CD4-positive, CD25-positive, alpha-beta regulatory T cell (primary cell): ENCODE measurements at places on chromosomes 5 and 9. TPM values are rescaled to one million over a fixed set of nuclear protein-coding genes. Genes with fewer than 3 reads are reported as not detected.

DNA sequence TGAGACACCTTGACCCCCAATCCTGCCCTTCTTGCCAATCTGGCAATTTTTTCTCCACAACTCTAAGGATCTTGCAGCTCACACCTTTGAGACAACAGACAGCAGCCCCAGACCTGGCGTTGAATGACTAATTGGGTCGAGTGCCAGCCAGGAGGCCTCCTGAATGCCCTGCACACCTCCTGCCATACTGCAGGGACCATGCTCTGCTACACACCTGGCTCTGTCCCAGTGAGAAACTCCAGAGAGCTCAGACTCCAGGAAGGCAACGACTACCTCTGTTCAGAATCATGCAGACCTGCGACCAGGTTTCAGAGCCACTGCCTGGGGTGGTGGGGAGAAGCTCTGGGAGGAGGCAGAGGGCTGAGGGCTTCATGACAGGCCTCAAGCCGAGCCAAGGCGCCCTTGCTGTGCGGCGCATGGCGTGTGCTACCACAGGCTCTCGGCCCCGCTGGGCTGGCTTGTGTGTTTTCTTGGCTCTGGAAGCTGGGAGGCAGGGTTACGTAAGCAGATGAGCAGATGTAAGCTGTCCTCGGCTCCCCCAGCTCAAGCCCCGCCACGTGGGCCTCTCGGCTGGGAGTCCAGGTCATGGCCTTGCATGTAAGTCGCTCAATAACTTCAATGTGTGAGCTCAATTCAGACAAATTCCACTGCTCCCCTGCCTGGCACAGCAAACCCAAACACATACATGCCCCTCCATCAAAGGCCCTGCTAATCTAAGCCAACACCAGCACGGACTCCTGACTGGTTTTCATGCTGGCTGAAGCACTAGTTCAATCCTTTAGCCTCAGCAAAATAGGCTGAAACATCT, 27.5 kb downstream of the B4GALT1 start:
- no peak for DNase-seq

IL9 gene
- not detected for total RNA-seq

GRCh38 chr9:20352591-20352990, 269.7 kb downstream of the MLLT3 start:
- no peak for DNase-seq

- no peak for DNase-seq
Observed at GRCh38 chr5:149873896-149874295, 70.7 kb downstream of the PDE6A start.

DNA sequence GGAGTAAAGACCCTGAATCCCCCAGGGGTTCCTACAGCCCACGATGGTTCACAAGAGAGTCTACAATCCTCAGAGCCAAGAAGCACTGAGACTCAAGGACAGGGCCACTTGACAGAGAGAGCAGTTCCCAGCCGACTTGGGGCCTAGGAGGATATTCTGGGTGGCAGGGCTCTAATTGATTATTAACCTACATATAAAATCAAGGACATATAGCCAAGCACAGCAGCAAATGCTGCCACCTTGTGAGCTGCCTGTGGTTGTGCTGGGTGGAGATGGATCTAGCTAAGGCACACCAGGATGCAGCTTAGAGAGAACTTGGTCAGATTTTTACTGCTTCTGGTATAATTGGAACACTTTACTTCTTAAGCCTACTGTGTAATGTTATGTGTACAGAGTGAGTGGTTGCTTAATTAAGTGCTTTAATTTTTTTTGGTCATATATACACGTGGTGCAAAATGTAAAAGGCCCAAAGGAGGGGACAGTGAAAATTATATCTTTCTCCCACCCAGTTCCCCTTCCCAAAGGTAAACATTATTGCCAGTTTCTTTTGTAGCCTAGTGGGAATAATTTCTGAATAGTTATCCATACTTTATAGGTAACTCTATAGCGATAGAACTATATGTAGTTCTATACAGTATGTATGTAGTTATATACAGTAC, 78.8 kb downstream of the F2RL2 start:
- DNase-seq, result peak; percentile 83

- DNase-seq, result no peak
Observed at GRCh38 chr5:56302027-56302426, 68.9 kb upstream of the ANKRD55 start.

FANCC gene
- total RNA-seq, result 7.5 TPM

PCDHGA4 gene
- not detected for total RNA-seq

S1PR3 gene
- total RNA-seq, result not detected

- no peak for DNase-seq
Observed at GRCh38 chr5:143796125-143796524, 15.8 kb upstream of the HMHB1 start.

DNA sequence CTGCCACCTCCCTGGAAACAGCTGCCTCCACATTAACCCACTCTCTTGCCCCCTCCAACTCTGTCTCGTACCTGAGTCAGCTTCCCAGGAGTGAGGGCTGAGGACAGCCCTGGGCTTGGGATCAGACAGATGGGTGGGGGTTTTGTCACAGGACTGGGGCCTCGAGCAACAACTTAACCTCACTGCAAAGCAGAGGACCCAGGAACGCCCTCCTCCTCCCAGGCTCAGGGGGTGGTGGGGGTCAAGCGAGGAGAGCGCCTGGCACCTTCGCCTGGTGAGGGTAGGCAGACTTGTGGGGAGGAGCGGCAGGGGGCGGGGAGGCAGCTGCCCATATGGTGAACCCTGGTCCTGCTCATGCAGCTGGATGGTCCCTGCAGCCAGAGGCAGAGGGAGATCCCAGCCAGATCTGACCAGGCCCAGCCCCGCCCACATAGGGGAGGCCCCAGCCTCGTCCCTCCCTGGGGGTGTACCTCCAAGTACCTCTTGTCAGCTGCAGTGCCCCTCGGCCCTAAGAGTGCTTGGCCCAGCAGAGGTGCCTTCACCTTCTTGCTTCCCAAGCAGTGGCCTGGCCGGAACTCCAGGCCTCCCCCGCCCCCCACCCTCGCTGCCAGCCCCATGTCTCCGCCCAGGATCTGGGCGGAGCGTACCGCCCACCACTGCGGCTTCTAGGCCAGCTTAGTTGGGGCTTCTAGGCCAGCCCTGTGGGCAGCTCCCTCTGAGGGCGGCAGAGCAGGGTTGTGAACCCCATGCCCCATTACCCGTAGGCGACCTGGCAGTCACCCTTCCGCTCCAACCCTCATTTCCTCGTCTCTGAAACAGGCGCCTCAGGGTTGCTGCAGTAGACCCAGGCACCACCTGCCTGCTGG, at the start of gene SARDH:
Gene SARDH (minus strand): TSS at position 579 of the 866 bp plus-strand sequence. CDS start 4,179 bp downstream, outside the sequence.
- peak; percentile 10 for DNase-seq
